NCI-H510A (cell line): ENCODE measurements at places on chromosomes 11 and 22.
A peak's percentile ranks its signal among the peaks of the same experiment; 100 is the strongest.

DNA sequence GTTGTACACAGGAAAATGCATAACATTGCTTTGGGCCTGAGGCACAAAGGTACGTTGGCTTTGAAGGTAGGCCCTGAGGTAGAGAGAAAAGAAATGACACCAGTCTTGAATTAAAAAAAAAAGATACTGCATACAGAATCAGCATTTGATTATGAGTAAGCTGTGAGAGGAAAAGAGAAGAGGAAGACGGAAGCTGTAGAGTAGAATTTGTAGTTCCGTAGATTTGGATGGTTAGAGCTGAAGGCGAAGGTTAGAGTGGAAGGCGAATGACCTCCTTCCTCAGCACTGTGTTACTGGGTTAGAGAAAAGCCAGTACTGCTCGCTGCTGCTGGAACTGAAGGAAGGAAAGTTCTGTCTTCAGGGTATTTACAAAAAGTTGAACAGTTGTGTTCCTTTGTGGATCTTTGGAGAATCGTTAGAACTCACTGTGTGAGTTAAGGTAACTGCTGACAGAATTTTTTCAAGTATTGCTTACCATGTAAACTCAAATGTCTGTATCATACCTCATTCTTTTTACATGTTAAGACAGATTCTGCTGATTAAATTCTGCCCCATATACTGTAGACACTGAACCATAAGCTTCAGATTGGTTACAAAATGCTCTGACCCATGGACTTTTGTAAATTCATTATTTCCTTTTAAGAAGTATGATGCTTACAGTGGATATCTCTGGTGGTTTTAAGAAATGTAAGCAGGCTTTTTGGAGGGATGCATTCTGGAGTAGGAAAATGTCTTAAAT is 50.2 kb downstream of the MCAM start:
- no peak for DNase-seq

- DNase-seq, result no peak
These were observed at the start of gene SEPTIN5 for GRCh38 chr22:19714312-19715187. TSS of gene SEPTIN5 (plus strand) at chr22:19714503. CDS start at chr22:19714589, 86 bp downstream.

DNA sequence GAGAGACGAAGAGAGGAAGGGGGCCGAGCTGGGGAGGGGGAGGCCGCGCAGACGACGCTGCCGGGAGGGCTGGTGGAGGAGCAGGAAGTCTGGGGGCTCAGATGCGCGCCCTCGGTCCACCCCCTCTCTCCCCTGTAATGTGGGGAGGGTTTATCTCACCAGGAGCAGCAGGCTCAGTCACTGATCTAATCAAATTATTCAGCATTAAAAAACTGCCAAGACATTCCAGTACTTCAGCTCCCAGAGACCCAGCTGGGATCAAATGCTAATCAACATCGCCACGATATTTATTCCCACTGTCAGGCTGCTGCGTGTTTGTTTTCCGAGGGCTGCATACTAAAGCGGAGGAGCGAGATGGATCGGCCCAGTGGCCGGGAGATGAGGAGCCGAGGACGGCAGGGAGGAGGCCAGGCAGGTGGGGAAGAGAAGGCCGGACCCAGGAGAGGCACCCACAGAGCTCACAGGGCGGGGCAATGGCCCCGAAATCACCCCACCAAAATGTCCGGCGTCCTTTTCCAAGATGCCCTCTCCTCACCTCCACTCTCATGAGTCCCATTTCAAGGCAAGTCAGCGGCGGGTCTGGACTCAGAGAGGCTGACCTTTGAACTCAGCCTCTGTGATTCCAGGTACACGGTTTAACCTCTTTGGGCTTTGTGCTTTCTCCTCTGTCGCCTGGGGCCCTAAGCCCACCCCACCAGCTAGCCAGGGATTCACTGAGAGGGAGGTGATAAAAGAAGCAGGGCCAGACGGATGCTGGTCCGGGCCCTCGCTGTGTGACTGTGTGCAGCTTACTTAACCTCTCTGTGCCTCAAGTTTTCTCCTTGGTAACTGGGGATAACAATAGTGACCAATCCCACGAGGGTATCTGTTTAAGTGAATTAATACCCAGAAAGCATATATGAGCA is 502.1 kb downstream of the MN1 start:
- no peak for DNase-seq

DNA sequence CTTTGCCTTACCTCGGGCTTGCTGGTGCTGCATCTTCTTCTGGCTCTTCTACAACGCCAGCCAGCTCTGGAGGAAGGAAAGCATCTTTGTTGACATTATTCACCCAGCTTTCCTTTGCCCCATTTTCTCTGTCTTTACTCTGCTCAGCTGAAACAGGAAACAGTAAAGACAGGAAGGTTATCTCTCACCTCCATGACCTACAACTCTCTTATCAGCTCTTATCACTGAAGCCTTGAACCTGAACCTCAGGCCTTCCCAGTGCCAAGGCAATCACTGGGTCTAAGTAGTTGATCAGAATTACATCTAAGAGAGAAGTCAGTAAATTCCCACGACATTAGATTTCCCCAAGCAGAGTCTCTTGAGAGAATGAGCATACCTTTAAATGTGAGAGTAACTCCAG is 59.6 kb upstream of the CCDC89 start:
- DNase-seq, result no peak

GRCh38 chr11:61293867-61294716 is 1.0 kb downstream of the VWCE start:
- DNase-seq, result no peak

DNA sequence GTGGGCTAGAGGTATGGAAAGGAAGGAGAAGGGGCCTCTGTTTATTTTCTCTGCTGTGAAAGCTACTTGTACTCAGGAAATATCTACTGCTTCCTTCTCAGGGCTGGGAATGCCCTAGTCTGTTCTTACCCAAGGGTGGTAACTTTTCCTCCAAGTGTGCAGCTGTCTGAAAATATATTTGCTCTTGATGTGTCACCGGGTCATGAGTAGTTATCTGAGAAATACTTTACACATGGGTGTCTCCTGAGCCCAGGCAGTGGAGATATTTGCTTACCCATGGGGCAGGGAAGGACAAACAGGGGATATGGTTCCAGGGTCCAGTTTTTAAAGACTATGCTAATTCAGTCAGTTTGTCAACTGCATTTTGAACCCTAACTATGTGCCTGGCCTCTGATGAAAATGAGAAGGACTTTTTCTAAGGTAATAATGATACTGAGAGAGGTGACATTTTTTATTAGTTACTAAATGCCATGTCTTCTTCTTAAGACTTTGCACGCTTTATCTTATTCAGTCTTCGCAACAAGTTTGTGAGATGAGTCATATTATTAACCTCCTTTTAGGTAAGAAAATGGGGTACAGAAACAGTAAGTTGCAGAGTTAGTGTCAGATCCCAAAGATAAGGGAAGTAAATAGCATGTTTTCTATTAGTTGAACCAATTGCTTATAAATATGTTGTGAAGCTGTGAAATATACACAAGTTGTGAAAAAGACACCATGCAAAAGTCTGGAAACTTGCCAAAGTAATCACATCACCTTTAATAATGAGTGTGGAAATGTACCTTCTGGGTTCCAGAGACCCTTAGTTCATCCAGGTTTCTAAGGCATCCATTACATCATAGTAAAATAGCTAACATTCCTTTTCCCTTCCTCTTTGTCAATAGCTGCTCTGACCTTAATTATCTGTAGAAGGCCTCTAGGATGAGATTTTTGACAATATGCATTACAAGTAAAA is 22.9 kb downstream of the SYTL2 start:
- no peak for DNase-seq

DNA sequence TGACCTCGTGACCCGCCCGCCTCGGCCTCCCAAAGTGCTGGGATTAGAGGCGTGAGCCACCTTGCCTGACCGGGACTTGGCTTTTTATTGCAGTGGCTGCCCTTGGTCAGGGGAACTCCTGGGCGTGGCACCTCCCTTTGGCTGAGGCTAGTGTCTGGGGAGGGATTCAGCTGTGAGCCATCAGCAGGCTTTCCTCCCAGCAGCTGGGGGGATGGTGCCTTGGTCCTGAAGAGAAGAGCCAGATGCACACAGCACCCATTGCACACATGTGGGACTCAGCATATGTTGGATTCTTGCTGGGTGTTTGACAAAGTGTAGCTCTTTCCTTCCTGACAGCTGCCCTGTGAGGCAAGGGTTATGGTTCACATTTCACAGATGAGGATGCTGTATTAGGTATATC is 8.4 kb downstream of the CYTH4 start:
- DNase-seq, result no peak

GRCh38 chr11:121479698-121480238 is 27.0 kb upstream of the SORL1-AS1 start:
- no peak for DNase-seq

- DNase-seq, result peak; percentile 93
These were observed at the start of gene SSH3 for GRCh38 chr11:67303132-67303834. TSS of gene SSH3 (plus strand) at chr11:67303530. CDS start at chr11:67303626, 96 bp downstream.

DNA sequence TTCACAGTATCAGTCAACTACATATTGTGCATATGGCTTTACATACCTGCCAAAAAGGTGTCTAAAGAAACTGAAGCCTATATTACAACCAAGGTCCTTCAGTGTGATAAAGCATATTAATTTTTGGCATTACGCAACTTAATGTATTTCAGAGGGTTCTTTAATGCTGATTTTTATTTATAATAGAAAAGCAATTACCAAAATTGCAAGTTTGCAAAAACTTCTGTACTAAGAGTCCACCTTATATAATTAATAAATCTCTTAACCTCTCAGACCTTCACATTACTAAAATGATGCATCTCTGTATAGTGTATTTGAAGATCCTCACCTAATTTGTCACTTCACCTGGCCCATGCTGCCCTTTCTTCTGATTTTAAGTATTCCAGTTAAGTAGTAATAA is 128.6 kb downstream of the GUCY1A2 start:
- no peak for DNase-seq

DNA sequence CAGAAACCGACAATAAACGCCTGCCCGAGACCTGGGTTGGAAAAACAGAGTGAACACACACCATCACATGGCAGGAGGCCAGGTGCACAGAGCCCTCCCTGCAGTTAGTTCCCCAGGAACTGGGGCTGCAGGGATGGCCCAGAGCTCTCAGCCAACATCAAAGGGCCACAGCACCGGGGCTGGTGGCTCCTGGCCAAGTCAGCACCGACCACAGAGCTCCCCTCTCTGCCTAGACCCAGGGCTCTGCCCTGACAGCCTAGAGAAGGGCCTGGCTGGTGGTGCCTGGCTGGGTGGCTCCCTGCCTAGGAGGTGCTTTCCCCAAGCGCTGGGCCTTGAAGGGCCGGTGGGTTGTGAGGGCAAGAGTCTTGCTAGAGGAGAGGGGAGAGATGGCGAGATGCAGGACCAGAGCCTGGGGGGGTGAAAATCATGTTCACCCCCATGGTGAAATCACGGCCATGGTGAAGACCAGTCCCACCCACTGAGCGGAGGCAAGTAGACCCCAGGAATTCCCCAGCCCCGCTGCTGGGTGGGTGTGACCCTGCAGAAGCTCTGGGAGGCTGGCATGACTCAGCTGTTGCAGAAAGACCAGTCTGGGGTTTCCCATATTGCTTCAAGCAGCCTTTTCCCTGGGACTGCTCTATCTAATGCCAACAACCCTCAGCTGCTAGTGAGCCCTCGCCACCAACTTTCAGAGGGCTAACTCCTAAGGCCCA is 7.2 kb upstream of the BID start:
- DNase-seq, result peak; percentile 48

GRCh38 chr11:43907028-43907975 is 26.7 kb downstream of the ALKBH3 start:
- DNase-seq, result no peak

GRCh38 chr22:23695571-23696325 is 4.9 kb downstream of the RGL4 start:
- no peak for DNase-seq

GRCh38 chr11:65865550-65866172 is 5.4 kb downstream of the MUS81 start:
- no peak for DNase-seq

GRCh38 chr11:45151362-45151982 is 5.0 kb downstream of the PRDM11 start:
- no peak for DNase-seq

DNA sequence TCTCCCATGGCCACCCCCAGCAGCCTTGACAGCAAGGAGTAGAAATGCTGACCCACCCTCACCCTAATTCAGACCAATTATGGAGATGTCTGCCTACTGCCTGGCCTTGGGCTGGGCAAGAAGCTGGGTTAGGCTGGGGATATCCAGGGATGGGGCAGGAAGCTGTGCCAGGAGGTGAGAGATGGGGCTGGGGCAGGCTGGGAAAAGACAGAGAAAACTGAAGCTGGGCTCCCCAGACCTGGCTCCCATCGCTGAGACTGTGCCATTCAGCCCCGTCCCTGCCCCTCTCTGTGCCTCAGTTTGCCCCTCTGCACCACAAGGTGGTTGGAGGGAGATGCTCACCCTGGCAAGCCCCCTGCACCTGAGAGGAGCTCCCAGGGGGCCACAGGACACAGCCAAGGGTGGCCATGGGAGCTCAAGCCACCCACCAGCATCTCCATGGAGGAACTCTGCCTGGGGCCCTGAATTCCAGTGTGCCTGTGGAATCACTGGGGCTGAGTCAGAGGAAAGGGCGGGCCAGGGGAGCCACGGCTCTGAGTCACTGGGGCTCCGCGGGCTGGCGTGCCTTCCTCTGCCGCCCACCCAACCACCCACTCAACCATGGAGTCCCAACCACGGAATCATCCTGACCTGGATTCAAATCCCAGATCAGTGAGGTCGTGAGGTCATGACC is 6.0 kb upstream of the CARD10 start:
- no peak for DNase-seq

DNA sequence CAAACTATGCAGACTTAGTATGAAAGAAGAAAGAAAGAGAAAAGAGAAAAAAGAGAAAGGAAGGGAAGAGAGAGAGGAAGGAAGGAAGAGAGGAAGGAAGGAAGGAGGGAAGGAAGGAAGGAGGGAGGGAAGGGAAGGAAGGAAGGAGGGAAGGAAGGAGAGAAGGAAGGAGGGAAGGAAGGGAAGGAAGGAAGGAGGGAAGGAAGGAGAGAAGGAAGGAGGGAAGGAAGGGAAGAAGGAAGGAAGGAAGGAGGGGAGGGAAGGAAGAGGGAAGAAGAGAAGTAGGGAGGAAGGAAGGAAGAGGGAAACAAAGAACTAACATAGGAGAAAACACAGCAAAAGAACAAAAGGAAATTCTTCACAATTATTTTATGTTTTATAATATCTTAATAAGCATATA is 502.1 kb downstream of the SOX6 start:
- DNase-seq, result no peak

DNA sequence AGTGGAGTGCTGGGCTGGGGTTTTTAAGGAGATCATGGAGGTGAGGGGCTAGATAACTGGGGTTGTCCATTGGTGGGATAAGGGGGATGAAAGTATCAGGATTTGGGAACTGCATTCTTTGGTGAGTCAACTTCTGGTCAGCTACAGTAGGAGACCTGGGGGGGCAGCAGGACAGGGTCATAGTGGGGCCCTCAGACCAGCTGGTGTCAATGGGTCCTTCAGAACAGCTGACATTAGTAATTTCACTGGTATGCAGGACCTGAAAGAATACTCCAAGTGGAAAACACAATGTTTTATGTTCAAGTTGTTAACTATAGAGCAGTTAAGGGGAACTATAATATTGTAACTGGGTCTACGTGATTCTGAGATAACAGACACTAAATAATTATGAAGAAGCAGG is 2.8 kb upstream of the TTC12 start:
- DNase-seq, result no peak

- DNase-seq, result no peak
These were observed 817 bp downstream of the PANX3 start for GRCh38 chr11:124612045-124612444.

GRCh38 chr11:8690374-8691342 is 8.1 kb downstream of the RPL27A start:
- no peak for DNase-seq

GRCh38 chr11:69444381-69445130 is 36.9 kb upstream of the LINC01488 start:
- no peak for DNase-seq
